ENCODE measurements at places on chromosomes 4 and X. TPM values are rescaled to one million over a fixed set of nuclear protein-coding genes. Genes with fewer than 3 reads are reported as not detected.

FMR1NB gene
- not detected for total RNA-seq

NDST4 gene
- total RNA-seq = not detected

NWD2 gene
- total RNA-seq = under 0.01 TPM

MGARP gene
- not detected for total RNA-seq

ITIH6 gene
- total RNA-seq = not detected

STOX2 gene
- under 0.01 TPM for total RNA-seq

CFAP299 gene
- total RNA-seq = 0.10 TPM

TMEM35A gene
- not detected for total RNA-seq

TEX13B gene
- total RNA-seq = not detected

AKAP4 gene
- total RNA-seq = not detected

TXK gene
- 74.9 TPM for total RNA-seq

MTM1 gene
- 21.8 TPM for total RNA-seq

TLR8 gene
- 18.4 TPM for total RNA-seq

PAGE5 gene
- total RNA-seq = 1.5 TPM

TLR2 gene
- 155 TPM for total RNA-seq

CCDC149 gene
- 2.5 TPM for total RNA-seq

ZCCHC18 gene
- total RNA-seq = 3.4 TPM

GPR143 gene
- not detected for total RNA-seq

NPY2R gene
- total RNA-seq = not detected

HAUS3 gene
- 77.2 TPM for total RNA-seq

PGAM4 gene
- total RNA-seq = not detected

ERAS gene
- not detected for total RNA-seq

JADE3 gene
- 3.0 TPM for total RNA-seq

Measured in mononuclear cell (primary cell).